ENCODE measurements at places on chromosomes 2 and 18. TPM values are rescaled to one million over a fixed set of nuclear protein-coding genes. Genes with fewer than 3 reads are reported as not detected.

- H3K4me3 ChIP-seq: no peak overlapping the region
- H3K27ac ChIP-seq: no peak overlapping the region
- no peaks in the 10 kb centered on the region for H3K4me1 ChIP-seq
- no peaks in the 10 kb centered on the region for H3K36me3 ChIP-seq
- DNase-seq: no peak
- no peaks in the 10 kb centered on the region for H3K27me3 ChIP-seq
Measured at GRCh38 chr2:235080101-235080500, 128.3 kb downstream of the SH3BP4 start.

Gene IL1R2
- 3.0 TPM for total RNA-seq

- H3K36me3 ChIP-seq: no peaks in the 10 kb centered on the region
- no peak for DNase-seq
- peaks cover 17% of the 10 kb centered on the region for H3K4me1 ChIP-seq
- no peaks in the 10 kb centered on the region for H3K27me3 ChIP-seq
Measured at GRCh38 chr2:26302846-26303245, 43.1 kb upstream of the SELENOI start.

Gene SNTG2
- 0.99 TPM for total RNA-seq

GRCh38 chr2:232483923-232484627 lies 3.6 kb downstream of the ECEL1 start:
- no peak overlapping the region for H3K4me3 ChIP-seq
- H3K4me1 ChIP-seq: no peaks in the 10 kb centered on the region
- no peaks in the 10 kb centered on the region for H3K36me3 ChIP-seq
- peaks cover 38% of the 10 kb centered on the region for H3K27me3 ChIP-seq

DNA sequence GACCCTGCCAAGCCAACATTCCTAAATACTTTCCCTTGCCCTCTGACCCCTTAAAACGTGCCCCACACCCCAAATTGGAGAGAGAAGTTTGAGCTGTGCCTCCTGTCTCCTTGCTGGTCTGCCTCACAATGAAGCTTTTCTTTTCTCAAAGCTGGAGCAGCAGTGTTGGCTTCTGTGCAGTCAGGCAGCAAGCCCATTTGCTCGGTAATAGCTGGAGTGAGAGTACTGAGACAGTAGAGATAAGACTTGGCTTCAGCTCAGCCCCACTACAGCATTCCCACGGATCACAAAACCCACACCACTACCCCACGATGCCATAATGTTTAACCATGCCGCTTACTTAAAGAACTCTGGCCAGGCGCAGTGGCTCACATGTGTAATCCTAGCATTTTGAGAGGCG lies 73.0 kb downstream of the NCAPH start:
- H3K4me1 ChIP-seq: peaks cover 9% of the 10 kb centered on the region
- no peaks in the 10 kb centered on the region for H3K27me3 ChIP-seq
- no peaks in the 10 kb centered on the region for H3K36me3 ChIP-seq
- DNase-seq: no peak
- no peak overlapping the region for H3K27ac ChIP-seq

Gene PSMD1
- 90.3 TPM for total RNA-seq

DNA sequence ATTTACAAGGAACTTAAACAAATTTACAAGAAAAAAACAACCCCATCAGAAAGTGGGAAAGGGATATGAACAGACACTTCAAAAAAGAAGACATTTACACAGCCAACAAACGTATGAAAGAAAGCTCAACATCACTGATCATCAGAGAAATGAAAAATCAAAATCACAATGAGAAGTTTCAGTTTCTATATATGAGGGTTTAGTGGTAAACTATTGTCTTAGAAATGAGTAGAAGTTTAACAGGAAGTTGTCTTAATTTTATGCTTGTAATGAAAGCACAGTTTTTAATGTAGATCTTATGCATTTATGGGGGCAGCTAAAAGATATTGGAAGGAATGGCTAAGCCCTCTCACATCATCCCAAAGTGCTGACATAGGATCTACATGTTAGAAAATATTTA lies 325.4 kb downstream of the ERBB4 start:
- no peaks in the 10 kb centered on the region for H3K4me1 ChIP-seq
- no peak for DNase-seq
- no peak overlapping the region for H3K27ac ChIP-seq
- H3K4me3 ChIP-seq: no peak overlapping the region
- no peaks in the 10 kb centered on the region for H3K27me3 ChIP-seq
- H3K36me3 ChIP-seq: no peaks in the 10 kb centered on the region

Gene ZFP36L2
- 59.8 TPM for total RNA-seq

GRCh38 chr2:44843641-44844310 lies 97.7 kb upstream of the SIX3 start:
- no peak for DNase-seq
- H3K27ac ChIP-seq: no peak overlapping the region
- no peaks in the 10 kb centered on the region for H3K36me3 ChIP-seq
- H3K27me3 ChIP-seq: no peaks in the 10 kb centered on the region

GRCh38 chr2:46657042-46657504 lies 177.7 kb downstream of the TMEM247 start:
- peaks cover 28% of the 10 kb centered on the region for H3K4me1 ChIP-seq
- no peaks in the 10 kb centered on the region for H3K36me3 ChIP-seq
- H3K4me3 ChIP-seq: no peak overlapping the region
- H3K27ac ChIP-seq: peak overlapping the region; percentile 72

- H3K4me3 ChIP-seq: no peak overlapping the region
- peak; percentile 50 for DNase-seq
- H3K27me3 ChIP-seq: peaks cover 66% of the 10 kb centered on the region
- no peak overlapping the region for H3K27ac ChIP-seq
Measured at GRCh38 chr2:218853766-218854165, 5.8 kb upstream of the WNT6 start.

DNA sequence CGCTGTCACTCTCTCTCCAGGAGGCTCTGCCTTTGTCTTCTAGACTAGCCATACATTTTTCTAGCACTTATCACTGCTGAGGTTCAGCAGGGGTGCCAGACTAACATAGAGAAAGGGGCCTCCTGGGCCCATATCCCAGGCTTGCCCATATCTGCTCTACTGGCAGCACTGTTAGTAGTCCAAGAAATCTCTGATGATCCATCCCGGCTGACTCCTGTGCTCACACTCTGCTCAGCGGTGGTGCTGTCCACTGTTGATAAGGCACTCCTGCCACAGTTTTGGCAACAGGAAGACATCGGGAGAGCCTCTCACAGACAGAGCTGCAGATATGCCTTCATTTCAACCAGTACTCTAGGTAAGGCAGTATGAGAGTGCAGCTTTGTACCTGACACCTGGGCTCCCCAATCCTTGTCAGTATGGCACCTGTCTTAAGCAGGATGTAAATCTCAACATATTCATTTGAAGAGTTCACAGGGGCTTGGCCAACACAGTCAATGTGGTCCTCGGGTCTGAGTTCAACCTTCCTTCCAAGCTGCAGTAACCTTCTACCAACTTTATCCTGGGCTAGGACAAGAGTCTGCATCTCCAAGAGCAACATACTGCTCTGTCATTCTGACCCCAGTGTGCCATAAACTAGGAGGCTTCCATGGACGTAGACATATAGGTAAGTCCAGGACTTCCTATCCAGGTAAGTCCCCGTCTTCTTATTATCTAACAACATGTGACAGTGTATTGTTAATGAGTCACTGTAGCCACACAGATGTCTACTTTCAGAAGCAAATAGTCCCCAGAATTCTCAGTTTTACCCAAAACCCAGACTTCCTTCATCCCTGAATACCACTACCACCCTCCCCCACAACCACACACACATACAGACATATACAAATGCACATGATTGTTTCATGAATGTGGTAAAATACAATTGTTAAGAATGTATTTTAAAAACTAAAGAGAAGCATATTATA lies 16.2 kb downstream of the KLF7 start:
- no peaks in the 10 kb centered on the region for H3K27me3 ChIP-seq
- no peak for DNase-seq
- no peaks in the 10 kb centered on the region for H3K36me3 ChIP-seq
- peak overlapping the region; percentile 32 for H3K27ac ChIP-seq

GRCh38 chr2:232008907-232009638 lies 47.6 kb downstream of the DIS3L2 start:
- H3K36me3 ChIP-seq: no peaks in the 10 kb centered on the region
- no peaks in the 10 kb centered on the region for H3K27me3 ChIP-seq
- H3K4me3 ChIP-seq: no peak overlapping the region
- H3K27ac ChIP-seq: no peak overlapping the region
- peaks cover 8% of the 10 kb centered on the region for H3K4me1 ChIP-seq

Gene L3MBTL4
- 3.4 TPM for total RNA-seq

DNA sequence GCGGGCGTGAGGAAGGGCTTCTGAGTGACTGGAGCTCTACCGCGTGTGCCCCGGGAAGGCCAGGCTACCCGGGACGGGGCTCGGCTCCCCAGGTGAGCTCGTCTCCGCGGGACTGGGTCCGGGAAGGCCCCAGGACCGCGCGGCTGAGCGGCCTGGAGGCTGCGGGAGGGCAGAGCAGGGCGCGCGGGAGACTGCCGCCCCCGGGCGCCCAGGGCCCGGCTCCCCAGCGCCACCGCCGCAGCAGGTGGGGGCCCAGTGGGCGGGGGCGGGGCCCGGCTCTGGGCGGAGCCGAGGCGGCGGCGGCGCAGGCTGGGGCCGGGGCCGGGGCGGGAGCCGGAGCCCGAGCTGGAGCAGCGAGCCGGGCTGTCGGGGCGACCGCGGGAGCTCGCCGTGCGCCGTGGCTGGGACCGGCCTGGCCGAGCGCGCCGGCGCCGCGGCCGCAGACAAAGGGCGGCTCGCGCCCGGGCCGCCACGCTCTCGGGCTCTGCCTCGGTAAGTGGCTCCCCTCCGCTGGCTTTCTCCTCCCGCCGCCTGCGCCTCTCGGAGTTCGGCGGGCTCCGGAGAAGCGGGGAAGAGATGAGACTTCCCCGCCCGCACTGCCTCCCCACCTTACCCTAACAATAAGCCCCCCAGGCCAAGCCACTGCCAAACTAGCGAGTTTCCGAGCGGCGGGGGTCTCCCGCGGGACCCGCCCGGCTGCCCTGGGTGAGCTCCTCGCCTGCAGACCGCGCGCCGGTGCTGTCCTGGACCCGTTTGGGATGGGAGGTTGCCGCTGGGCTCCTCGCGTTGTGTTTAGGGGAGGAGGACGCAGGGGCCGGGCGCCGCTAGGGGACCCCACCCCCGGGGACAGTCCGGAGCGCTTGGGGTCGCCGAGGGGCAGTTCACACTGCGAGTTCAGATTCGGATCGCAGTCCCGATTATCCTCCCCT lies at the start of gene MAPK4:
Gene MAPK4 (plus strand): TSS at position 336 of the 929 bp plus-strand sequence. CDS start 103,872 bp downstream, outside the sequence.
- H3K36me3 ChIP-seq: no peaks in the 10 kb centered on the region
- peak within 1 kb of the TSS; percentile 62 for H3K4me3 ChIP-seq
- peak; percentile 71 for DNase-seq
- H3K4me1 ChIP-seq: peaks cover 19% of the 10 kb centered on the region
- peak within 1 kb of the TSS; percentile 85 for H3K27ac ChIP-seq

Gene POTEI
- not detected for total RNA-seq

DNA sequence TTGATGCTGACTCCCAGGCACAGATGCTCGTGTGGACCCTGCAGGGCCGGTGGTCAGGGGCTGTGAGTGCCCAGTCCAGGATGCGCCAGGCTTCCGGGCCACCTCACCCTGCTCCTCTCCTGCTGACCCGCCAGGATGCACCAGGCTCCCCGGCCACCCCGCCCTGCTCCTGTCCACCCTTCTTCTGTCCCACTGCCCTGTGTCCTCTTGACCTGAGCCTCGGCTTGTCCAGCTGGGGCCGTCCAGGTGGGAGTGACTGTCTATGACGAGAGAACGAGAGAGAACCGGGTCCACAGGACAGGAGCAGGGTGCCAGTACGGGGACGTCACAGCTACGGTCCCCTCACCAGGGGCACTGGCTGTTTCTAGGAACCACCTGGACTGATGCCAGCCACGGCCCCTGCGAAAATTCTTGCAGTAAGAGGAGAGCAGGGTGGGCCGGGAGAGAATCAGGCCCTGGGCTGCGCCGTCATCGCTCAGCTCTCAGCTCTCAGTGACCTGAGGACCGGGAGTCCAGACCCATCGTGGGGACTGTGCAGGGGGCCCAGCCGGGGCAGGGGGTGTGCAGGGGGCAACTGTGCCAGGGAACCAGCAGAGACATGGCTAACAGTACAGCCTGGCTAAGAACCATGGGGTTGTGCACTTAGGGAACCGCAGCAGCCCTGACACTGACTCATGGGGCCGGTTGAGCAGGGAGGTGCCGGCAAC lies 12.9 kb upstream of the NFATC1 start:
- H3K27me3 ChIP-seq: no peaks in the 10 kb centered on the region
- no peaks in the 10 kb centered on the region for H3K36me3 ChIP-seq
- H3K27ac ChIP-seq: no peak overlapping the region
- DNase-seq: peak; percentile 70
- H3K4me3 ChIP-seq: no peak overlapping the region

- no peaks in the 10 kb centered on the region for H3K4me1 ChIP-seq
- no peaks in the 10 kb centered on the region for H3K27me3 ChIP-seq
- H3K4me3 ChIP-seq: no peak overlapping the region
- no peaks in the 10 kb centered on the region for H3K36me3 ChIP-seq
Measured at GRCh38 chr2:182503886-182504285, 77.0 kb upstream of the PDE1A start.

Gene PLEK
- total RNA-seq: 13.2 TPM

Gene GBX2
- total RNA-seq: not detected

- DNase-seq: no peak
- no peak overlapping the region for H3K4me3 ChIP-seq
- H3K36me3 ChIP-seq: no peaks in the 10 kb centered on the region
- no peak overlapping the region for H3K27ac ChIP-seq
- no peaks in the 10 kb centered on the region for H3K4me1 ChIP-seq
Measured at GRCh38 chr2:5618271-5618670, 73.9 kb upstream of the SOX11 start.

Gene TDRD15
- total RNA-seq: not detected

GRCh38 chr2:96241227-96241626 lies 24.6 kb downstream of the TMEM127 start:
- no peak overlapping the region for H3K4me3 ChIP-seq
- H3K27ac ChIP-seq: no peak overlapping the region
- peak; percentile 29 for DNase-seq
- no peaks in the 10 kb centered on the region for H3K36me3 ChIP-seq
- H3K27me3 ChIP-seq: no peaks in the 10 kb centered on the region
- no peaks in the 10 kb centered on the region for H3K4me1 ChIP-seq

DNA sequence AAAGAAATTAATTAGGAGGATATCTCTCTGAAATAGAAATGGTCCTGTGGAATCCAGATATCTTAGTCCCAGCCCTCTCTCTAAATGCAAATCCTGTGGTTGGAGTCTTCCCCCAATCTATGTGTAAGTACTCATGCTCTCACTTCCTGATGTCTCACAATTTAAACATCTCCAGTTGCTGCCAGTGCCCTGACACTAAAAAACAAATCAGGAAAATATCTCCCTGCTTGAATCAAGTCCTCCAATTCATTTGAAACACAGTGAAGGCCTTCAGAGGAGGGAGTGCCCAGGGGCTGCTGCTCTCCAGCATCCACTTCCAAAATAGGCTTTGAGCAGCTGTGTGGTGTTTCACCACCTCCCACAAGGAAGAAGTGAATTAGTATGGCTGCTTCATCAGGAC lies 413.8 kb downstream of the RAD51AP2 start:
- no peaks in the 10 kb centered on the region for H3K4me1 ChIP-seq
- H3K27me3 ChIP-seq: no peaks in the 10 kb centered on the region
- H3K27ac ChIP-seq: no peak overlapping the region
- H3K36me3 ChIP-seq: no peaks in the 10 kb centered on the region

Gene C2orf72
- 0.36 TPM for total RNA-seq

Gene LYPD6B
- not detected for total RNA-seq

- H3K4me1 ChIP-seq: peaks cover 42% of the 10 kb centered on the region
- DNase-seq: peak; percentile 72
- peak overlapping the region; percentile 69 for H3K4me3 ChIP-seq
- H3K27ac ChIP-seq: peak overlapping the region; percentile 92
Measured at GRCh38 chr2:221571551-221572218, 419 bp downstream of the EPHA4 start.

Data from sigmoid colon (tissue), 7 donors.